ENCODE measurements at places on chromosomes 5 and 9.

DNA sequence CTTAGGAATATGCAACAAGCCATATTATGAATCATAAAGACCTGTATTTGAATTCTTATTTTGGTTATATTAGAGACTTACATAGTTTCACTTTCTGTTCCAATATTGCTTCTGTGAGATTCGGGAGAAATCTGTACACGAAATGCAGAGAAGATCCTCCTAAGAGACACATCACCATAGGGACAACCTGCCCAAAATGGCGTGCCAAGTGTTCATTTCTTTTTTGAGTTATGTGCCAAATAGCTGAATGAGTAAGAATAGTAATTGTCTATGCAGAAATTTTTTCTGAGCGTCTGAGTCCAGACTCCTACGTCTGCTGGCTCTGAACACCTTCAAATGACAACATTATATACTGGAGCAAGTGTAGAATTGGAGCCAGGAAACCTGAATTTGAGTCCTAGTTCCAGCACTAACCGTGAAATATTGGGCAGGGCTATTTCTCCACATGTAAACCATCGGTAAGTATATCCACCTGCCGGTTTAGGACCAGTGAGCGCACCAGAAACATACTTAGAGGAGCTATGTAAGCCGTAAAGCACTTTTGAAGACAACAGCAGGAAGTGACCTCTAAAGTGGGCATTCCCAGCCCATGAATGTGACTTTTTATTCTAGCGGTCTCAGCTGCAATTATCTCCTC lies 163.9 kb upstream of the DMRT1 start:
- DNase-seq = peak; percentile 62

DNA sequence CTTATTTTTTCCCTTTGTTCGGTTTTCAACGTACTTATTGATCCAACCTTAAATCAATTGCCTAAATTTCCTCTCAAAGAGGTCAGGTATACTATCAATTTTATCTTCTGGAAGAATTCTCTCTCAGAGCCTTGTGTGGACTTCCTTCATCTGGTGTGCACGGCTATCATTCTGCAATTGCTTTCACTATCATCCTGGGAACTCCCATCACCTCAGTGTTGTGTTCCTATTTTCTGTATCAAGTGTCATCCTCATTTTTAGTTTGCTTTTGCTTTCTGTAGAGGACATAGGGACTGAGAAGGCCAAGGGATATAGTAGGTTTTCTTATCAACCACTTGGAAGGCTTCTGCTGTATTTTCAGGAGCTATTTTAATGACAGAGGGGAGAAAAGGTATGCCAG lies 11.3 kb downstream of the STOM start:
- DNase-seq = no peak

DNA sequence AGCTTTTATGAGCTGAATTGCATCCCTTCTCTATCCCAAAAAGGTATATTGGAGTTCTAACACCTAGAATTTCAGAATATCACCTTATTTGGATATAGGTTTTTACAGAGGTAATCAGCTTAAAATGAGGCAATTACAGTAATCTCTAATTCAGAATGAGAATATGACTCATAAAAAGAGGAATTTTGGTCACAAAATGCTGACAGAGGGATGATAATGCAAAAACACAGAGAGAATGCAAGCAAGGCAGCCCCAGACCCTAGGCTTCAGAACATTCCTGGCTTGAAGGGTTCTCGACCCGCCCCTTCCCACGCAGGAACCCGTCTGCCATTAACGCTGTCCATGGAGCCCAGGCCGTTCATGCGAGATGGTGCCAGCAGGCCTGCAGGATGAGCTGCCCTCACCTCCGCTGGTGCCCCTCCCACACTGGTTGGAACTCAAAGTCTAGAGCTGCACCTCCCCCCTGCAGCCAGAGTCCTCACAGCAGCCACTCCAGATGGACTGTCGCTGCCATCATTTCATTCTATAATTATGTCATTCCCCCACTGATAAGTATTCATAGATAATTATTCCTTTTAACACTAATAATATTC lies 1173.4 kb upstream of the ACO1 start:
- no peak for DNase-seq

DNA sequence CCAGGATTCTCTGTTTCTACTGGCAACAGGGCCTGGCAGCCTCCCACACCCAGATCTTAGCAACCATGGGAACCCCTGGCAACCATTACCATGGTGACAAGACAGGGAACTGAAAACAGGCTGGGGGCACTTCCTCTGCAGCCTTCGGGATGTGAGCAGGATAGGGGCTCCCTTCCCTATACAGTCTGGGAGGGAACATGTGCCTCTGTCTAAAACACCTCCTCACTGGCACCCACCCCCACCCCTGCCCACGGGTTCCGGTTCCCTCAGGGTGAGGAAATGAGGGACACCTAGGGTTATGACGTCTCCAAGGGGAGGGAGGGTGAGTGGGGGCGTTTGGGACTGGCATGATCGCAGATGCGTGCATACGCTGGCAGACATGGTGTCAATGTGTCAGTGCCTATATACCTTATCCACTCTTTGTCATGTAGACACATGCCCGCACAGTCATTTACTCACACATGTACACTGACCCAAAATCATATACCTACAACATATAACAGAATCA lies 3.0 kb upstream of the DNAJB5 start:
- peak; percentile 18 for DNase-seq

- no peak for DNase-seq
Measured at GRCh38 chr5:85951707-85952210, 666.0 kb upstream of the COX7C start.

- DNase-seq = no peak
Measured at GRCh38 chr5:2867373-2867933, 116.0 kb upstream of the IRX2 start.

GRCh38 chr9:19171271-19171670 lies 44.0 kb upstream of the PLIN2 start:
- DNase-seq = no peak

DNA sequence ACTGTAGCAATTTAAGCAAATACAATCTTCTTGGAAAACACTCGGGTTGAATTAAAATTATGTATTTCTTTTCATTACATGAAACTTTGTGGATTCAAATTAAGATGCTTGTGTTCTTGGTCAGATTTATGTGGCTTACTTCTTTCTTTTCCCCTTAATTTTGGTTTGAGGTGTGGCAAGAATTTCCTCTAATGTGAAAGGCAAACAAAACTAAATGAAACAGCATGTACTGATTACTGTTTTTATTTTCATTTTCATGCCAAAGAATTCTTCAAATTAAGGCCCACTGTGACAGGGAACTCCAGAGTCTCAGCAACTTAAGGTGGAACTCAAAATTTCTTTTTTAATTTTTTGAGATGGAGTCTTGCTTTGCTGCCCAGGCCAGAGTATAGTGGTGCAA lies at the start of gene OMD:
TSS of gene OMD (minus strand) at position 132 of the 400 bp plus-strand sequence. CDS start 6,913 bp downstream, outside the sequence.
- DNase-seq = no peak
